A549 treated with RU486 at 1 μM for 4 hours (cell line): ENCODE measurements at places on chromosomes 3 and 15. TPM values are rescaled to one million over a fixed set of nuclear protein-coding genes. Genes with fewer than 3 reads are reported as not detected.

The CCK gene
- 0.94 to 1.8 TPM (median 1.8 TPM) in 5 replicates for total RNA-seq

The CCDC39 gene
- not detected in 5 replicates for total RNA-seq

The HDC gene
- 0.05 to 0.07 TPM in 2 of 5 replicates, not detected in the others for total RNA-seq

The TLR9 gene
- 0.06 TPM in 1 of 5 replicates, not detected in the others for total RNA-seq

The STAC gene
- 1.8 to 2.9 TPM (median 2.5 TPM) in 5 replicates for total RNA-seq

The ANKRD28 gene
- total RNA-seq = 39.8 to 57.4 TPM (median 48.3 TPM) in 5 replicates
